ENCODE measurements at places on chromosomes 6 and 20.
A peak's percentile ranks its signal among the peaks of the same experiment; 100 is the strongest.

DNA sequence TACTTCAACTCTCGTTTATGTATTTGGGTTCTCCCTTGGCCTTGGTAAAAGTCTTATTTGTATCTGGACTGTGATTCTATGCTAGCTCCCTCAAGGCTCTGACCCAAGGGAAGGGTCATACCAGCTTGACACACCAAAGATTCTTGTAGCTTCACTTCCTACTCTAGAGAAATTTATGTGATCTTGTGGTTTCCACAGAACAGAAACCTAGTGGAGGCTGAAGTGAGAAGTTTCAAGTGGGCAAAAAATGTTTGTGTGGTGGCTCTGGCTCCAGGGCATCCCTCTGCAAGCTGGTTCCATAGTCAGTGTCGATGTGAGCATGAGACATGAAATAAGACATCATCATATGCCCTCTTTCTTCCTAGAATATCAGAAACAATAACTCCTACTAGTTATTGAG is 48.1 kb upstream of the TNFRSF21 start:
- no peak for DNase-seq

DNA sequence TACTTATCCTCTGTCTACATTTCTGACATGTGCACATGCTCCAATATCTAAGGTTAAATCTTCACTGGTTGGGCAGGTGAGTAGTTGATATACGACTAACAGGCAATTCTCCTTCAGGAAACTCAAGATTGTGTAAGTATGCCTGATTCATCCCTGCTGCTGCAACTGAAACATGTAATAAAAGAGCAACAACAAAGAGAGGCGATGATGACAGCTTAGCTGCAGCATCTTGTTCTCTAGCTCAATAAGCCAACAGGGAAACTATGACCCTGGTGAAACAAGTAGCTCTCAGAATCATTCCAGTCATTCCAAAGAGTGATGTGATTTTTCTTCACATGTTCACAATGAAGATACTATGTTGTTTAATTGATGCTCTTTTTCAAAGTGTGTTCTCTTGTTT is 74.4 kb downstream of the ELOVL4 start:
- DNase-seq, result no peak

- no peak for DNase-seq
Measured at GRCh38 chr20:63941282-63942081, 14.7 kb downstream of the UCKL1 start.

DNA sequence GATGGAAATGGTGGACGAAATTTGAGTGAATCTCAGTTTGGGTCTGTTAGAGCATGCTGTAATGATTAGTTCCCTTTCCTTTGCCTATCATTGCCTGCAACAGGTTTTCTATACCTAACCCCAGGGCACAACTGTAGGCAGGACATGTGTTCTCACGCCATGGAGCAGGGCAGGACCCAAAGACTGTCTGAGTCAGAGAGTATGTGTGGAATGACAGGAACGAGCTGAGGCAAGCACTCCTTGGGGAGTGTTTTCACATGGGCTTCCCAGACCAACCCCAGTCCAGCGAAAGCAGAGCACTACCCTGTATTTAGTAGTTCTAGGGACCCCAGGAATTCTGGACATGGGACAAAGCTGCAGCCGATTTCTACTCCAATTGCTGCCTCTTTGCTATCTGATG is 234.2 kb downstream of the HACE1 start:
- no peak for DNase-seq

DNA sequence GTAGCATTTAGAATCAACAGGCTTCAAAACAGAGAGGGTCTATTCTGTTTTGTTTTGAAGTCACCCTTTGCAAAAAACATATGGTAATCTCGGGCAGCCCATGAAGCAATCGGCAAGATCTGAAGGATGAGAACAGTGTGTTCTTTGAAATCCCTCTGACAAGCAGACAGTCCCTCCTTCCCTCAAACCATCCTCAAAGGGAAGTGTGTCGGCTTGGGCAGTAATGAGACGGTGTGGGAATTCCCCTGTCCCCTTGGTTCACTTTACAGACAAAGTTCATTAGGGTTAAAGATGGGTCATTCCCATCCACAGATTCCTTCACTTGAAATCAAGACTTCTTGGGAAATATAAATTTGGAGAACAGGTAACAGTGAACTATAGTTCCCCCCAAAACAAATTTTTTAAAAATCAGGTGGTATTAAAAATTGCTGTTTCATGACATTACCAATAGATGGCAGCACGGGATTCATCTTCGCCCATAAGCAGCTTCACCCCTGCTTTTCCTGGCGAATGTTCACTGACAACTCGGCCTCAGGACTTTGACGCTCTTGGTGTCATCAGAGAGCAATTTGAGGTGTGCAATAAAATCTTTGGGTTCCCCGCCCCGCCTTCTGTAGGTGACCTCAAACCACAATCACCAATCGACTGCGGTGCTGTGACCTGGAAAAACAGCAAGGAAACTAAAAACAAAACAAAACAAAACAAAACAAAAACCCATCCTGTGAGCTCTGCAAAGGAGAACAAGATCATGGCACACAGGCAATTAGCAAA is 159.3 kb upstream of the TNFAIP3 start:
- DNase-seq, result peak; percentile 63

DNA sequence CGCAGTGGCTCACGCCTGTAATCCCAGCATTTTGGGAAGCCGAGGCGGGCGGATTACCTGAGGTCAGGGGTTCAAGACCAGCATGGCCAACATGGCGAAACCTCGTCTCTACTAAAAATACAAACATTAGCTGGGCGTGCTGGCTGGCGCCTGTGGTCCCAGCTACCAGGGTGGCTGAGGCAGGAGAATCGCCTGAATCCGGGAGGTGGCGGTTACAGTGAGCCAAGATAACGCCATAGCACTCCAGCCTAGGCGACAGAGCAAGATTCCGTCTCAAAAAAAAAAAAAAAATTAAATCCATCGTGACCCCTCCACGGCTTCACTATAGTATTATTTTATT is 1.2 kb upstream of the CPNE1 start:
- DNase-seq, result no peak

GRCh38 chr6:21132856-21133838 is 460.4 kb upstream of the SOX4 start:
- DNase-seq, result no peak

- DNase-seq, result no peak
Measured at GRCh38 chr6:104462811-104463599, 396.7 kb downstream of the HACE1 start.

DNA sequence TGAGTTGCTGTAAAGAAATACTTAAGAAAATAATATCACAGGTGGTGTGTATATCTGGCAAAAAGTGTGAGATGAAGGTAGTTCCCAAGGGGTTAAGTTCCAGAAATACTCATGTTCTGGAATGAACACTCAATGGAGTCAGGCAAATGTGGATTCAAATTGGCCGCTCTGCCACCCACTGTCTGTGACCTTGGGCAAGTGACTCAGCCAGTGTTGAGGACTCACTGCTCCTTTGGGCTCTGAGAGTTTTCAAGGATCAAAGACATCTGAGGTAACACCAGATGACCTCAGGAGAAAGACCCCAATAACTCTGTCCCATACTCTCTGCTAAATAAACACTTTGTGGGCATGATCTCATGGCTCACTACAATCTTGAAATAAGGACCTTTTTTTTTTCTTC is 59.2 kb upstream of the EYA2 start:
- DNase-seq, result no peak

GRCh38 chr6:54900666-54901065 is 54.1 kb downstream of the FAM83B start:
- DNase-seq, result no peak

GRCh38 chr6:21281366-21281765 is 312.2 kb upstream of the SOX4 start:
- DNase-seq, result no peak

DNA sequence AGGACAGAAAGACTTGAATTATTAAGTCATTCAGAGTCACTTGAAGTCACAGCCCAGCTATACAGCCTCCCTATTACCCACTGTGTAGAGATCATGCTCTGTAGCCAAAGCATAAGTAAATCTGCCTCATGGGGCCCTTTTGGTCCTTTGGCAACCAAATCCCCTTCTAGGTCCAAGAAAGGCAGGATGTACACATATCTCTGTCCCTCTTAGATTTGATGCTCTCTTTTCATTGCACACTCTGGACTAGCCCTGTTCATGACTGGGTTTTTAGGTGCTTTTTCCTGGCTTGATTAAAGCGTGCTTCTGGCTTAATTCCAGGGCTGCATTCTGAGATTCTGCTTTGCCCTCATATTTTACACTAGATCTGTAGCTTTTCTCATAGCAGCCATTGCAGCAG is 296.8 kb downstream of the TENT5A start:
- DNase-seq, result no peak

DNA sequence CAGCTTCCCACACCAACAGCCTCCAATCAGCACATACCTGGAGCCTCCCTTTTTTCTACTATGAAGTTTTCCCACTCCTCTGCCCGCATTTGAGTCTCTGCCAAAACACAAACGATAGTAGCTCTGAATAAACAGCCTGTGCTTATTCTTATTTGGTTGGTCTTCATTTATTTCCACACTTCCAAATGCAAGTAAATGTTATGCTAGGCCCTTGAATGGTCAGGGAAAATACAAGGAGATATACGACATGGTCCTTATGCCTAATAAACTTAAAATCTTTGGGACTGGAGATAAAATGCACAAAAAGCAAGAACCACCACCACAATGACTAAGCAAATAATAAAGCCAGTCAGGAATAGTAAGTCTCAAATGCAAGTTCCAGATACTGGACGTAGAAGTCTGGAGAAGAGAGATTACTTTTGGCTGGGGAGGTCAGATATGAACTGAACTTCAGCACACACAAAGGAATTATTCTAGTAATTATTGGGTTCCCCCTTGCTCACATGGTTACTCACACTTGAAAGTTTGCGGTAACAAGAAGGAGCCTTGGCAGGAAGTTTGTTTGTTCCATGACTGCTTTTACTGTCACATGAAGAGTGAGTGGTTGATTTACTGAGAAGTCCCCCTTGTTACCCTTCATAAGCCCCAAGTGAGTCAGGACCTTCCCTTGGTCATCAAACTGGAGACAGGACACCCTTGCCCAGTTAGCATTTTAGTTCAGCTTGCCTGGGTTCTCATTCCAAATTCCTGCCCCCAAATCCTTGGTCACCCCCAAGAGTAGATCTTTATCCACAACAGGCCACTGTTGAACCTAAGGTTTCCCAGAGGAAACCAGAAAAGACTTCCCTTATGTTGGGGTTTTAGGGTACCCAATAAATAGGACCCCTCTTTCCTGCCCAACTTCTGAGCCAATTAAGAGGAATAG is 511.2 kb upstream of the JARID2 start:
- DNase-seq, result no peak

DNA sequence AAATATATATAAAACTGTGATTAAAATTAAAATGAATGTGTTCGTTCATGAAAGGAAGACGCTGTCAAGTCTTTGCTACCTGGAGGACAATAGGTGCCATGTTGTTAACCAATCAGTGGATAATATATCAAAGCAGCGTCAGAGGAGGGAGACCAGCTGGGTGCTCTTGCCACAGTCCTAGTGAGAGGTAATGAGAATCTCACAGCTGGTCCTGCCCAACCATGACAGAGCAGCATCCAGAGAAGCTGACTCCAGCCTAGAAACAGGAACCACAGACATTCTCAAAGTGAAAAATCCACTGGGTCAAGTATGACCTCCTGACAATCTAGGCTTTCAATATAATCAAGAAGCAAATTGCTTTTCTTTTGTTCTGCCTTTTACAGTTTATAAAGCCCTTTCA is 94.5 kb upstream of the LRFN2 start:
- no peak for DNase-seq

DNA sequence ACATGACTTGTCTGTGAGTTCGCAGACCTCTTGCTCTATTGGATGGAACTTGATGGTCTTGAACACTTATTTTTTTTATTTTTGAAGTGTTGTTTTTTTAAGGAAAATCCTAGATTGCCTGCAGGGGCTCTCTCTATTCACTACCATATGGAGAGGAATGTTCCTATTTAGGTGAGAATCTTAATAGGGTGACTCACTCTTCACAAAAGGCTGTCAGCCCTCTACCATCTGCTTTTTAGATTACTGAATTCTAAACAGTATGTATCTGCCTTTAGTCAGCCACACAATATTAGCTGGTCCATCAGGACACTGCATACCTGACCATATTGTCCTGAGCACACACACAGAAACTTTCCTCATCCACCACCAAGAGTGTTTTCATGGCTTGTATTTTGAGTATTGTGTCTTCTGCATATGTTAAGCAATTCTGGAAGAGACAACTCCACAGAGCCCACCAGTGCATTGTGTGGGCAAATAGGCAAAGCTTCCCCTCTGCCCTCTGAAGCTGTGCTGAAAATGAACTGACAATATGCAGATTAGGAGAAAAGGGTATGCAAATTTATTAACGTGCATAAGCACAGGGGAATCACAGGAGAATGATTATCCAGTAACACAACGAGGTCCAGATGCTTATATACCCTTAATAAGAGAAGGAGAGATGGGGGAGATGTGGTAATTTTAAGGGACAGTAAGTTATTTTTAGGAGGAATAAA is 6.6 kb upstream of the BTBD9 start:
- no peak for DNase-seq

GRCh38 chr6:17442196-17442595 is 48.8 kb downstream of the CAP2 start:
- no peak for DNase-seq

DNA sequence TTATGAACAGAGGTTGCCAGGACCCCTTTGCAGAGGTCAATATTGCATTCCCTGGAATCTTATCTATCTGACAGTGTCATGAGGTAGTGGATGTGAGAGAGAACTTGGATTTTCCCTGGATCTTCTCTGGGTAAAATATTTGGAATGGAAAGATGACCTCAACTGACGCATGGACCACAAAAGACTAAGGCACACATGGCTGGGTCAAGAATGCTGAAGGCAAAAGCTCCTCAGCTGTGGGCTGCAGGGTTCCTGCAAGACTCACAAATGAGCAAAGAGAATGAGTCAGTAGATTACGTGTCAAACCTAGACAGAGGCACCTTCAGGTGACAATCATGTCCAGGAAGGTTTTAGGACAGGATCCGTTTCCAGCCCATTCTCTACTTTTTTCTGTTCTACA is 484.0 kb downstream of the C6orf118 start:
- DNase-seq, result no peak

DNA sequence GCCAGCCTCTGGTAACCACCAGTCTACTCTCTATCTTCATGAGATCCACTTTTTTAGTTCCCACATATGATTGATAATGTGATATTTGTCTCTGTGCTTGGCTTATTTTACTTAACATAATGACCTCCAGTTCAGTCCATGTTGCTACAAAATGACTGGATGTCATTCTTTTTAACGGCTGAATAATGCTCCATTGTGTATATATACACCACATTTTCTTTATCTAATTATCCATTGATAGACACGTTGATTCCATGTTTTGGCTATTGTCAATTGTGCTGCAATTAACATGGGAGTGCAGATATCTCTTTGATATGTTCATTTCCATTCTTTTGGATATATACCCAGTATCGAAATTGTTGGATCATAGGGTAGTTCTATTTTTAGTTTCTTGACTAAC is 89.3 kb downstream of the ATRN start:
- DNase-seq, result no peak

GRCh38 chr6:119148825-119149525 is 70.5 kb upstream of the FAM184A start:
- DNase-seq, result no peak

DNA sequence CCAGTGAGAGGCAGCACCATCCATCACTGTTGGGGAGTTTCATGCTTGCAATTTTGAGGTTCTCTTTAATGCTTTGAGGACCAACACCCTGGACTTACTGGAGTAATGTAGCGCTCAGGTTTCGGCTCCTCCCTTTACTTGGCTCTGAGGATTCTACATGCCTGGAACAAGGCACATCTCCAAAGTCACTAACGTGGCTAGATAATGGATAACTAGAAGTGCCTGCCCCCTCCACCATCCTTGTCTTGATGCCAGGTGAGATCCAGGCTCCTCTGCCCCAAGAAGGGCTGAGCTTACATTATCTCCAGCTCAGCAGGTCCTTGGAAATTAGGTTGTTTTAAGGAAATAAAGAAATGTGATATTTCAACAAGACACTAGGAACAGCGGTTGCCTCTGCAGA is 75.5 kb upstream of the ZNFX1 start:
- no peak for DNase-seq

Data from stimulated activated CD4-positive, alpha-beta T cell treated with anti-CD3 and anti-CD28 coated beads, TNF-alpha, amount 100 ng/mL, for 4 hours (primary cell).